ENCODE measurements at places on chromosomes 11 and 22.

DNA sequence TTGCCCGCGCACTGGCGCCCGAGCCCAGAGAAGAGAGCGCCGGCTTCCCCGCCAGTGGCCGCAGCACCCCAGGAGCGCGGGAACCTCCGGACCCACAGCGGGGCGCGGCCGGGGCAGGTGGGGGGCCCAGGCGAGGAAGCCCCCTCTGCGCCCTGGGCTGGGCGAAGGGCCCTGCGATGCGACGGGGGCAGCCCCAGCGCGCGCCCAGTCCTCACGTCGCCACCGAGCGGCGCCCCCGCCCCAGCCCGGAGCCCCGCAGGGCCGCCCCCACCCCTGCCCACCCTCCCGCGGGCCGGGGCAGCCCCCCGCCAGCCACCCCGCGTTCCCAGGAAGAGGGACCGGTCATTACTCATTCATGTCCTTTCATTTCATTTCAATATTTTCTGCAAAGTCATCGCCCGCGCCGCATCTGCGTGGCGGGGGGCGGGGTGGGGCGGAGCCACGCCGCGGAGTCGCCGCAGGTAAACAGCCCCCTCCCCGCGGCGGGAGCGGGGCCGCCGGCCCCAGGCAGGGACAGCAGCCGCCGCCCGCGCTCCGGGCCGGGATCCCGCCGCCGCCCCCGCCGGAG lies 673 bp upstream of the PANX2 start:
- DNase-seq, result no peak

- no peak for DNase-seq
Observed at GRCh38 chr22:19554834-19555404, 30.7 kb upstream of the CLDN5 start.

GRCh38 chr22:39178206-39179111 lies 26.0 kb upstream of the CBX7 start:
- DNase-seq, result no peak

DNA sequence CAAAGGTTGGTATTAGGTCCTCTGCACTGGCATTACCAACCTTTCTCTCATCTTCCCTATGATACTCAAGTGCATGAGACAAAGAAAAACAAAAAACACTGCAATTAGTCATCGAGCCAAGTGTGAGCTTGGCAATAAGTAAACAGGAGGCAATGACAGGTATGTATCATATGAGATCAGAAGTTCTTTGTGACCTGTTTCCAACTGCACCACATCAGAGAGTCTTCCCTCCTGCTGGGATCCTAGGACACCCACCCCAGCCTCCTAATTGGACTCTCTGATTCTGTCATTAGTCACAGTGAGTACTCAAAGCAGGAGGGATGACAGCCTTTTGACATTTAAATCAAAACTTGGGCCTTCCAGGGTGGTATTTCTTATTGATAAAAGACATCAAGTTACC lies 7.8 kb upstream of the JAML start:
- DNase-seq, result no peak

DNA sequence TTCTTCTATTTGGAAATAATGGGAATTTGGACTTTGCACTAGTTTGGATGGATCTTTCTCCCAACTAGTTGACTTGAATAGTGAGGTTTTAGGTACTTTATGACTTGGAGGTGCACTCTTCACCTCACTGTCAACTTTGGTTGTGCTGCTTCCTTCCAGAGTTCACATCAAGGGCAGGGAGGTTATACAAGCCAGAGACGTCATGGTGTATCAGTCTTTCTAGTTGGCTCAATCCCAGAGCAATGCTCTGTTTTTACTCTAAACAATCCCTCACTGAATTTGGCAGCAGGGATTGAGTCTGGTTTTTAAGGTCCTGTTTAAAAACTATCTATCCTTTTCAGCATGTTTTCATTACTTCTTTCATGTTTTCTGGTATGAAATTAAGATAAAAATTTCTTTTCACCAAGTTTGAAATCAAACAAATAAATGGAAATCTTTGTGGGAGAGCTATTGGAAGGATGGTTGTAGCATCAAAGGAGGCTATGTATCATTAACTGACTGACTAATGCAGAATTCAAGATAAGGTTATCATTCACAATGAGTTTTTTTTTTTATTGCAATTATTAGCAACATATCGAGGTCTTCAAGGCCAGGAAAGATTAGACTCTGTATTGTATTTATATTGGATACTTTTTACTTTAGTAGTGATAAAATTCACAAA lies 28.0 kb upstream of the ZBED5 start:
- no peak for DNase-seq

- no peak for DNase-seq
Observed at GRCh38 chr11:74392256-74392655, 6.0 kb downstream of the PGM2L1 start.

GRCh38 chr11:34552270-34552669 lies 38.7 kb upstream of the ELF5 start:
- no peak for DNase-seq

- no peak for DNase-seq
Observed at GRCh38 chr11:18193010-18193409, 20.4 kb downstream of the MRGPRX4 start.

- no peak for DNase-seq
Observed at GRCh38 chr11:120622189-120622875, 110.8 kb downstream of the GRIK4 start.

DNA sequence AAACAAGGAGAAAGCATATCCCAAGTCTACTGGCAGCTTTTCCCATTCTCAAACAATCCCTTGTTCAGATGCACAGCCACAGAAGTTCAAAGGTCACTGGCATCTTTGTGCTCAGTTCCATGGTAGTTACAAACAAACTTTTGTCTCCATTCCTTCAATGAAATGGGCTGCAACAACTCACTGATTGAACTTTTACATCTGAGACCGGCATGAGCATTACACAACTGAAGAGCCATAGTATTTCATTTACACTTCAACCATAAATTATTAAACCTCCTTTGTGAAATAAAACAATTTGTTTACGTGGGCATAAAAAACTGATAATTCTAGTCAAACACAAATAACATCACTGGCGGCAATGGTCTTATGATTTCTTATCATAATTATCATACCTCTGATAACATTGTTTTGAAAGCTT lies 67.8 kb upstream of the ARHGAP32 start:
- no peak for DNase-seq

- no peak for DNase-seq
Observed at GRCh38 chr22:21672107-21672629, 6.4 kb downstream of the PPIL2 start.

- DNase-seq, result no peak
Observed at GRCh38 chr22:27492566-27493201, 308.9 kb downstream of the MN1 start.

GRCh38 chr22:41043722-41044121 lies 48.7 kb upstream of the EP300 start:
- DNase-seq, result no peak

DNA sequence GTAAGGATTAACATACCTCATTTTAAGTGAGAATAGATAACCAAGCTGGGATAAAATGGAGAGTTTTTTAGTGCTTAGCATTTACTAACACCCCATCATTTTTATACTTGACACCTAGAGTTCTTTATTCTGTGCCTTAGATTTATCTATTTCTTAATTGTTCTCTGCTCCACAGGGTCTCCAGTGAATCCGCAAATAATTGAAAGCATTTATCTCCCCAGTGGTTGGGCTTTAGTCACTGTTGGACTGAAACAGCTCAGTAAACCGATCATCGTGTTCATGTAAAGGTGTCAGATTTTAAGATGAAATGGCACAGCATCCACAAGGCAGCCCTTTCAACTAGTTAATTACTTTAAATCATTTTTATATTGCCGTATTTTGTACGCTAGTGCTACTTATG lies 17.8 kb upstream of the GRIA4 start:
- no peak for DNase-seq

GRCh38 chr11:14413307-14414069 lies 54.5 kb upstream of the RRAS2 start:
- no peak for DNase-seq

- no peak for DNase-seq
Observed at GRCh38 chr11:133386852-133387251, 145.4 kb downstream of the OPCML start.

DNA sequence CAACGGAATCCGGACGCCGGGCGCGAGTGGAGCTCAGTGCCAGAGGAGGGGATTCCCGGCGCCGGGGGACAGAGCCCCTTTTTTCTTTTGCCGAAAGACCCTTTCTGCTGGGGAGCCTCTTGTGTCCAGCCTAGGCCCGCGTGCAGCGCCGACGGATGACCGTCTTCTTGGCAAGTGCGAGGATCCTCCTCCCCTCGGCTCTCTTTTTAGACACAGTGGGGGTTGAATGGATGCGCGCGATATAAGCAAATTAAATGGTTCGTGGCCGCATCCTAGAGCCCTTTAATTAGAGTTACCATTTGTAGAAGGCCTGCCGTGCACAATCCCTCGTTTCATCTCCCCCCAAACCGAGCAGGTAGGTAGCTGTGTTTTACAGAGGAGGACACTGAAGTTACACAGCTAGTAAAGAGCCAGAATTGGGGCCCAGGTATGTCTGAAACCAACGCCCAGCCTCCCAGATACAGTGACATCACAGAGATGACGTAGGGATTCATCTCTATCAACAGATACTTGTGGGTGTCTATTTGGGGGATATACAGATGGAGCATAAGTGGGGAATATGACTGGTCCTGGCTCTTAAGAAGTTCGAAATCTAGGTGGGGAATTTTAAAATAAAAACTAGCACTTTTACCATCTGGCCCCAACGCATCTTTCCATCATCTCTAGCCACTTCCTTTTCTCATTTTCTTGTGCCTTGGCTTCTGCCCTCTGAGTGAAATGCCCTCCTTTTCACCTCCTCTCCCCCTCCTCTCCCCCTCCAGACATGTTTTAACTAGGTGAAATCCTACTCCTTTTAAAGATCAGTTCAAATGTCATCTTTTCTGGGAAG lies 875 bp downstream of the TCP11L1 start:
- DNase-seq, result no peak

DNA sequence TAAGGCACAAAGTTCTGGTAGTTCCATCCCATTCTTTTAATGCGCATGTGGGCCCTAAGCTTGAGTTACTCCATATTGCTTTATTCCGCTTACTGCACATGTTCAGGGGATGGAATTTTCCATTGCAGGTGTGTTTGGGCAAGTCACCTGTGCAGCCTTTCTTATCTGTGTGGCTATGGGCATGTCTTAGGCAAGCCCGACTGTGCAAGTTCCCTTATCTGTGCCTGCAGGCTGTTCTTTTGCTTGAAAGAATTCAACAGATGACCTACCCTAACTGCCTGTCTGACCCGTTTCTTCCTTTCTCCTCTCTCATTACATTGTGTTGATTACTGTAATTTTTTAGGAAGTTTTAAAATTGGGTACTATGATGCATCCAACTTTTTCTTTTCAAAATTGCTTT lies 363.6 kb downstream of the TTC28 start:
- DNase-seq, result no peak

- DNase-seq, result no peak
Observed at GRCh38 chr11:130180896-130181294, 21.3 kb downstream of the ST14 start.

- DNase-seq, result no peak
Observed at GRCh38 chr11:8220261-8221045, 43.2 kb downstream of the LMO1 start.

DNA sequence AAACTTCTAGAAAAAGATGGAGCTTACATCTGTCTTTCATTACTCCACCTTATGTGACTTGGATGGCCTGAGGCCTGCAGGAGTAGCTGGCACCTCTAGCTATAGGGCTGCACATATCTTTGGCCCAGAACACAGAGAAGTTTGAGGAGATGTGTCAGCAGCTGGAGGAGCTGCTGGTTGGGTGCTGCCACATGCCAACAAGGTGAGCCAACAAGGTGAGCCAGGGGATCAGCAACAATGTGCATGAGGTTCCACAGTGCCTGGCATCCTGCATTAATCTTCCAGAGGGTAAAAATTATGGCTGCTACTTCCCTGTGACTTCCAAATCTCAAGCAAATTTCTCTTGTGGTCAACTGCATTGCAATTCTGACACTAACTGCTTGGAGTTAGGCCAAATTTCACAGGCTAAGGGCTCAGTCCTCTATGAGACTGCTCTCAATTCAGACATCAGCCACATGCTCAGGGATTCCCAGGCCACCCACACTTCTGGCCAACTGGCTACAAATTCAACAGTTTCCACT lies 16.0 kb downstream of the RBM7 start:
- no peak for DNase-seq

- no peak for DNase-seq
Observed at GRCh38 chr22:22935056-22935545, 47.5 kb downstream of the IGLL5 start.

DNA sequence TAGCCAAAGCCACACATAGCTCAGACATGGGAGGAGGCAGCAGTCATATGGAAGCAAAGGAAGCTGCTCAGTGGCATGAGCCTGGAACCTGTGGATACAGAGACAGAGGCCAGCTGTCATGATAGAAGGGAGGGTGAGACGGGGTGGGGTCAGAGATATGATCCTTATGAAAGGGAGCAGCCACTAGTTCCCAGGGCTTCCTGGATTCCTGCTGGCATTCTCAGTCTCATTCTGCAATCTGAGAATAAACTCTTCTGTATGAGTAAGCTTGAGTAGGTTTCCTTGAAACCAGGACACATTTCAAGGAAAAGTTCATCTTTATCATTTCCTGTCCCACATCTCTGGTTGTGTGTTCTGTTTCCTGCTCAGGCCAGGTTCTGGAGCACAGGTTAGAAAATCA lies 220.2 kb upstream of the SNX19 start:
- DNase-seq, result no peak

DNA sequence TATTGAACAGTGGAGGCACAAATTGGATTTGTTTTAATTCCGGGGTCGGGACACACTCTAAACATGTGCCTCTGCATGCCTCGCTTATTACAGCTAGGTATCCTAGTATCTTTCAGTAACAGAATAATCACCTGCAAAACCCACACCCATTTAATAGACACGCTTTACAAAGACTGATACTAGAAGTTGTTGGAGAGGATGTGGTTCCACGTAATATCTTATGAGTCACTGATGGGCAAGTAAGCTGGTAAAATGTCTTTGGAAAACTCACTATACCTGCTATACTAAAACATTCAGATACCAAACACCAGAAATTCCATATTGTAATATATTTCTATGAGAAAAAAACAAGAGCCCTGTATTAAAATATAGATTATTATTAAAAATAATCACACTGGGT lies 84.0 kb downstream of the GGTLC2 start:
- no peak for DNase-seq

DNA sequence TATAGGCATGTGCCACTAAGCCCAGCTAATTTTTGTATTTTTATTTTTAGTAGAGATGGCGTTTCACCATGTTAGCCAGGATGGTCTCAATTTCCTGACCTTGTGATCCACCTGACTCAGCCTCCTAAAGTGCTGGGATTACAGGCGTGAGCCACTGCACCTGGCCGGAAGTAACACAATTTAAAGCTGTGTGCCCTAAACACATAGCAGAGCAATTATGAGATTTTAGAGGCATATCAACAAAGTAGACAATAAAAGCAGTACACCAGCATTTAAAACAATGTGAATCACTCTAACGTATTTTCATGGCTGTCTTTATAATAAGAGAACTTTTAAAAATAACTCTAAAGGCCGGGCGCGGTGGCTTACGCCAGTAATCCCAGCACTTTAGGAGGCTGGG lies 42.4 kb downstream of the PRR14L start:
- no peak for DNase-seq

- no peak for DNase-seq
Observed at GRCh38 chr22:20968281-20968977, 1.4 kb downstream of the AIFM3 start.

GRCh38 chr22:19891317-19892256 lies 36.9 kb upstream of the GNB1L start:
- peak; percentile 63 for DNase-seq
